ENCODE measurements at places on chromosomes 11 and 22. TPM values are rescaled to one million over a fixed set of nuclear protein-coding genes. Genes with fewer than 3 reads are reported as not detected.

The KIAA1671 gene
- total RNA-seq: 9.1 TPM

The DRICH1 gene
- 1.6 TPM for total RNA-seq

The MRGPRX4 gene
- total RNA-seq: not detected

The P2RY6 gene
- total RNA-seq: not detected

The TRIM51 gene
- total RNA-seq: not detected

The PDE3B gene
- 52.0 TPM for total RNA-seq

The APOL4 gene
- total RNA-seq: 18.8 TPM

The NXPE2 gene
- total RNA-seq: 0.94 TPM

The RNF169 gene
- 49.1 TPM for total RNA-seq

The DBX1 gene
- total RNA-seq: not detected

The MPZL2 gene
- total RNA-seq: 0.63 TPM

The NUP98 gene
- 101 TPM for total RNA-seq

All from parietal lobe (tissue), 2 donors.